Thoracic aorta (tissue), 2 donors: ENCODE measurements at places on chromosomes 7 and 10.

DNA sequence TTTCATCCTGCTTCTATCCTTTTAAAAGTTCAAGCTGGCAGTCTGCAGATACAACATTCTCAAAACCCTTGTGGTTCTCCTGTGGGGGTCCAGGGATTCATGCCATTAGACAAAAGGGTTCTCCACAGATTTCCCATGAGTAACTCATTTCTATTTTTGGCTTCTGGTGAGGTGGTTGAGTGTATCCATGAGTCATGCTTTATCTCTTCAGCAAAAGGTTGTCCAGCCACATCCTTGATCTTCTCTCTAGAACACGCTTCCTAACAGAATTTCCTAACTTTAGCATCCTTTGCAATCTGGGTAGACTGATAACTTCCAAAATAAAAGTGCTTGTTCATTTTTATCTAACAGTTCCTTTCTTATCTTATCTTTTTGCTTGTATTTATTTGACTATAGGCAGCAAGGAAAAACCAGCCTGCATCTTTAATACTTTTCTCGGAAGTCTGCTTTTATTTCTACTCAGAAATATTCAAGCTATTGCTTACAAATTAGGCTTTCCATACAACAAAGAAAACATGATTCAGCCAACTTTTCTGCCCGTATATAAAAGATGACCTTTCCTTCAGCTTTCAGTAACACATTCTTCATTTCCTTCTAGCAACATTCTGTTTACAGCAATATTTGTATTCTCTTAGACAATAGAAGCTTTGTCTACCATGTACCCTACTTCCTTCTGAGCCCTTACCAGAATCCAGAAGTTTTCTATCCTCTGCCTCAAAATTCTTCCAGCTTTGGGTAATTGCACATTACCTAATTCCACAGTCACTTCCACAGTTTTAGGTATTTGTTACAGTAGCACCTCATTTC lies 79.3 kb upstream of the IL6 start:
- DNase-seq = no peak

DNA sequence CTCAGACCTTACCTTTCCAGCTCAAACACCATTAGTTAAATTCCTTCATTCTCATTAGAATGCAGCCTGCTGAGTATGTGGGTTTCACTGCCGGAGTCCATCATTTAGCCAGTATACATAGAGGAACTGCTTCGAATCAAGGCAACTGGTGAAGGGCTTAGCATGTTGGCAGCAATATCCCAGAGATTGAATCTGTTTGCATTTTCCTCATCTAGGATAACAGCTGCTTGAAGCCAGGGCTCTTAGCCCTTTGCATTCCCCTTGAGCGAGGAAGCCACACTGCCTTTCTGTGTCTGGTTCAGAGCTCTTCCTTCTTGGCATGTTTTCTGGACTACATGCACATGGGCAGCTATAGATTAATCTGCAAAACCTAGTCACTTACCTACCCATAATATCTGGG lies 14.7 kb downstream of the NODAL start:
- DNase-seq = no peak

DNA sequence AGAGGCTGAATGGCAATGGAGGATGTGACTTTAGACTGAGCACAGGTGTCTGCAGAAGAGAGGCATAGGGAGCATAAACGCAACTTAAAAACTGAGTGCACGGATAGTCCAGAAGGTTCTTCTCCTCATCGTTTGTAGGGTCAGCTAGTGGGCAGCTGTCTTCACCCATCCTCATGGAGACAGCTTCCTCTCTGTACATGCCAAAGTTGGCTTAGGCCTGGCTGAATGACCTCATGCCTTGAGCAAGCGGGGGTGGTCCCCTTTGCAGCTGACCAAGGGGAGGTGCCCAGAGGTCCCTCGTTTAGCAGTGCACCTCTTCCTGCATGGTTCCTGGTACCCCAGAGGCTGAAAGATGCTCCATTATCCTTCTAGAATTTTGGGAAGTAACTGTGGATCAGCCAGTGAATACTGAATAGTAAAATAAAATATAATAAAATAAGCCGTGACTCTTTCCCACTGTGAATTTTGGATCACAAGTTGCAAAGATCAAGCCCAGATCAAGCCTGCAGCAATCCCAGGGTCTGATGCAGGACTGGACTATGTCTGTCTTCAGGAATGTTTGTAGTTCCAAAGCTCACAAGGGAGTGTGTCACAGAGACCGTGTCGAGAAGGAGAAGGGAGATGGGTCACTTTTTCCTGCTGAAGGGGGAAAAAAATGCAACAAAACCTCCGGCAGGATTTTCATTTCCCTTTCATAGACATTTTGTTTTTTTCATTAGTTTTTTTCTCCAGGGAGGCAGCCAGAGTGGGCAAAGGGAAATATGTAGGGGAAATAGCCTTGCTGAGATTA lies 295.3 kb upstream of the MKI67 start:
- no peak for DNase-seq

- no peak for DNase-seq
Observed at GRCh38 chr7:110960811-110961210, 130.1 kb upstream of the LRRN3 start.

GRCh38 chr7:27108390-27109127 lies 6.1 kb upstream of the HOXA2 start:
- DNase-seq = no peak

DNA sequence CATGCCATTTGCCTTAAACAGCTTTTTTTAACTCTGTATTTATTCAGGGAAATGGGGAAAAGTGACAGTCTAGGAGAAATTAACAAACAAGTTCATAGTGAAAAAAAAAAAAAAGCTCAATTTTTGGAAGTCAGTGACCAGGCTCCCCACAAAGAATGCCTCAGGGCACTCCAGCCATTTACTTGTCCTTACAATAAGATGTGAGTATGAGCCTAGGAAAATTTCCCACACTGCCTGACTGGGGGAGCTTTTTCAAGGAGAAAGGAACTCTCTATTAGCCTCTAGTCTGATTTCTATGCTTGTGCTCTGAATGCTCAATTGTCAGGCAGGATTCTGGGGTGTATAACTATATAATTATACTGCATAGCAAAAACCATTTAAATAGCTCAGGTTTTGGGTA lies 74.9 kb upstream of the NRBF2 start:
- DNase-seq = no peak

- DNase-seq = no peak
Observed at GRCh38 chr10:83921984-83922860, 217.1 kb upstream of the GHITM start.

DNA sequence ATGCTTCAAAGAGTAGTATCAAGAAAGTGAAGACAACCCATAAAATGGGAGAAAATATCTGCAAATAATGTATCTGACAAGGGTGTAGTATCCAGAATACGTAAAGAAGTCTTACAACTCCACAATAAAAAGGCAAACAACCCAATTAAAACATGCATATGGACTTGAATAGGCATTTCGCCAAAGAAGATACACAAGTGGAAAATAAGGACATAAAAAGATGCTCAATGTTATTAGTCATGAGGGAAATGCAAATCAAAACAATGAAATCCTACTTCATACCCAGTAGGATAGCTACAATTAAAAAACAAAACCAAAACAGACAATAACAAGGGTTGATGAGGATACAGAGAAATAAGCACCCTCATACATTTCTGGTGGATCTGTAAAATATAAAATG lies 79.2 kb downstream of the NUDCD3 start:
- DNase-seq = no peak

DNA sequence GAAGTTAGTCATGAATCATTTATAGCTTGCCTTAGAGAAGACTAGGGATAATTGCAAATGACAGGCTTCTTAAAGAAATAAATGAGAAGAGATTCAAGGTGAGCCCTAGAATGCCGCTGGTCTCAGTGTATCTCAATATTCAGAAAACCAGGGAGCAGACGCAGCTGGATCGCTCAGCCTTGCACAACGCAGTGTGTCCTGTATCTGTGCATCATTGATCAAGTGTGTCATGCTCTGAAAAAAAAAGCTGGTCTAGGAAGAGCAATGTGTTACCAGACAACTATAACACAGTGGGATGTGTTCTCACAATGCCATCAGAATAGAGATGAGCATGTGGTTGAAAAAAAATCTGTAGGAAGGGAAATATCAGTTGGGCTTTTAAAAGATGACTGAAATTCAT lies 230.1 kb downstream of the CALN1 start:
- DNase-seq = no peak
